CD4-positive, alpha-beta T cell treated with Interferon alpha-2 for 1 hour (primary cell): ENCODE measurements at places on chromosomes 6 and 20.

DNA sequence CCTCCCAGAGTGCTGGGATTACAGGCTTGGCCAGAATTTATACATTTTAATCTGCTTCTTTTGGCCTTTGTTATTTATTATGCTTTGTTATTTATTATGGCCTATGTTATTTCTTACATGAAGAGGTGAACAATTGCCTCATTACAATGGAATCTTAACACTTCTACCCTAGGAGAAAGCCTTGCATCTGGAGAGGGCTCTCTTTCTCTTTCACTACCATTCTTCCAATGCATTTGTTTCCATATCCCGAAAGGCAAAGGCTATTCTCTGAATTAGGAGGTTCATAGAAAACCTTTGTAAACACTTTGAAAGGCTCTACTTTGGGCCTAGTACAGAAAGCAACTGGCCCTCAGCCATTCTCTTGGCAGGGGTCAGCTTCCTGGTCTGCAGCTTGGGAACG, 19.9 kb upstream of the DEK start:
- DNase-seq: no peak

DNA sequence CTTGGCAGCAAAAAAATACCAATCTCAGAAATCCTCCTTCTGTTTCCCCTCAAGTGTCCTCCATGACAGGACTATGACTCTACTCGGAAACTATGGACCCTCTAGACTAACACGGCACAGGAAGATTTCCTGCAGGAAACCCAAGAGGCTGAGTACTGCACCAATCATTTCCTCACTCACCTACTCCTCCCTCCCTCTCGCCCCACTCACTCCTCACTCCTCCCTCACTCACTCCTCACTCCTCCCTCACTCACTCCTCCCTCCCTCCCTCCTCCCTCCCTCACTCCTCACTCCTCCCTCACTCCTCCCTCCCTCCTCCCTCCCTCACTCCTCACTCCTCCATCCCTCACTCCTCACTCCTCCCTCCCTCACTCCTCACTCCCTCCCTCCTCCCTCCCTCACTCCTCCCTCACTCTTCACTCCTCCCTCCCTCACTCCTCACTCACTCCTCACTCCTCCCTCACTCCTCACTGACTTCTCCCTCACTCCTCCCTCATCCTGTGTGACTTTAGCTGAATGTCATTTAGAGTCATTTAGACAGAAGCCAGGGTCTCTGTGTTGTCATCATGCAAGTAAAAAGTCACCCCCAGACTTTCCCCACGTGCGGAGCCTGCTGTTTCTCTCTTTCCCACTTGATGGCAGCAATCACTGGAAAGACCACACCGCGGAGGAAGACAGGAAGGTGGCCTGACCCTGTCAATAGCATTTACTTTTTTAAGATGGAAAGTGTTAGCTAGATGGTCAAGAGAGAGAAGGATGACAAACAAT, 226.8 kb upstream of the PDE10A start:
- DNase-seq: no peak

GRCh38 chr6:75107913-75108312, 97.9 kb downstream of the COL12A1 start:
- DNase-seq: no peak

GRCh38 chr6:164109770-164110140, 695.2 kb downstream of the QKI start:
- no peak for DNase-seq

DNA sequence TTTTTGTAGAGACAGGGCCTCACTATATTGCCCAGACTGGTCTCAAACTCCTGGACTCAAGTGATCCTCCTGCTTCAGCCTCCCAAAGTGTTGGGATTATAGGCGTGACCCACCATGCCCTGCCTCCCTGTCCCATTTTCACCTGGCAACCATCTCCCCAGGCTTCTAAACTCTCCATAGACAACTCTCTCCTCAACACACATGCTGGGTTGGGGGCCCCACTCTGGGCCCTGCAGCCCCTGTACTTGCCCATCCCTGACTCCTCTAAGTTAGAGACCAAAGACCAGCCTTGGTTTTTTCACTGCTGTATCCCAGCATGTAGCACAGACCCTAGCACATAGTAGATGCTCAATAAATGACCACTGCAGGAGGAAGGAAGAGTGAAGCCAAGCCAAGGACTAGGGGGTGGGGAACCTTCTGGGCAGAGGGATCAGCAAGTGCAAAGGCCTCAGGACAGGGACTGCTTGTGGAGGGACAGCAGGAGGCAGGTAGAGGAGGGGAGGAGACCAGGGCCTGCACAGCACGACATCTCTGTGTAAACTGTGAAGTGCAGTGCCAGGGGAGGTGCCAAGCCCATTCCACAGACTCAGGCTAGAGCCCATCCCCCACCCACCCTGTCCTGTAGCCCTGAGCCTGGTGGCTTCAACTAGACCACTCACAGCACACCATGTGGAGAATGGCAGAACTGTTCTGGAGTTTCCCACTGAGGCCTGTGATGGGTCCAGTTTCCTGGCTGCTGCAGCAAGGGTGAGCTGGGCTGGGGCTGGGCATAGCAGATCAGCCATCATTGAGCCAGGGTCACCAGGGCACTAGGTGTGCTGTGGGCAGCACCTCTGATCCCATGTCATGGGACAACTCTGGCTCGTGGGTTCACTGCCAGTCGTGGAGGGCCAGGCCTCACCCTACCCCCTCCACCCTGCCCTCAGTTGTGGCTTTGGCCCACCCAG, 3.4 kb upstream of the SRC start:
- no peak for DNase-seq

- no peak for DNase-seq
Measured at GRCh38 chr6:33742092-33742491, 4.6 kb downstream of the IP6K3 start.

- DNase-seq: no peak
Measured at GRCh38 chr20:11067359-11067758, 393.6 kb upstream of the JAG1 start.

GRCh38 chr6:155510879-155511278, 55.2 kb upstream of the NOX3 start:
- no peak for DNase-seq

DNA sequence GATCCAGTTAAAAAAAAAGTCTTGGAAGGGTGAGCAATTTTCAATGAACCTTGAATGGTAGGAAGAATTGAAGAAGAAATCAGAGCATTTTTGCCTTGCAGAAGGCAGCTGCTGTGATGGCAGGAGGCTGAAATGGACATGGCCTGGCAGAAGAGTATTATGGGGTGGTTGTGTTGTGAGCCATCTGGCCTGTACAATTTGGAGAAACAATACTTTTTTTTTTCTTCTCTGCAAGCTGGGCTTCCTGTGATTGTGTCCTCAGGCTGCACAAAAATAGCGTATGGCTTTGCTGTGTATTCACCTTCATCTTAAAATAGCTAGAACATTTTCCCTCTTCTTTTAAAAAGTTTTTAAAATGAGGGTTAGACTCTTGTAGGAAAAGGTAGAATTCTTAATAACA, 21.4 kb downstream of the SYCP2L start:
- DNase-seq: no peak

- DNase-seq: no peak
Measured at GRCh38 chr20:64063389-64064144, 569 bp downstream of the TCEA2 start.

DNA sequence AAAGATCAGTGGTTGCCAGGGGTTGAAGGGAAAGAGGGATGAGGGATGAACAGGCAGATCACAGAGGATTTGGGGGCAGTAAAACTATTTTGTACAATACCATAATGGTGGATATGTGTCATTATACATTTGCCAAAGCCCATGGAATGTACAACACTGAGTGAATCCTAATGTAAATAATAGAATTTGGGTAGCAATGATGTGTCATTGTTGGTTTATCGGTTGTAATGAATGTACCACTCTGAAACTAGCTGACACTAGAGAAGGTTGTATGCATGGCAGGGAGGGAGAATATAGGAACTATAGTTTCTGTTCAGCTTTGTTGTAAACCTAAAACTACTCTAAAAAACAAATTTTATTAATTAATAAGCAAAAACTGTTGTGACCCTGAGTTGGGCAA, 17.8 kb upstream of the ASF1A start:
- DNase-seq: no peak

DNA sequence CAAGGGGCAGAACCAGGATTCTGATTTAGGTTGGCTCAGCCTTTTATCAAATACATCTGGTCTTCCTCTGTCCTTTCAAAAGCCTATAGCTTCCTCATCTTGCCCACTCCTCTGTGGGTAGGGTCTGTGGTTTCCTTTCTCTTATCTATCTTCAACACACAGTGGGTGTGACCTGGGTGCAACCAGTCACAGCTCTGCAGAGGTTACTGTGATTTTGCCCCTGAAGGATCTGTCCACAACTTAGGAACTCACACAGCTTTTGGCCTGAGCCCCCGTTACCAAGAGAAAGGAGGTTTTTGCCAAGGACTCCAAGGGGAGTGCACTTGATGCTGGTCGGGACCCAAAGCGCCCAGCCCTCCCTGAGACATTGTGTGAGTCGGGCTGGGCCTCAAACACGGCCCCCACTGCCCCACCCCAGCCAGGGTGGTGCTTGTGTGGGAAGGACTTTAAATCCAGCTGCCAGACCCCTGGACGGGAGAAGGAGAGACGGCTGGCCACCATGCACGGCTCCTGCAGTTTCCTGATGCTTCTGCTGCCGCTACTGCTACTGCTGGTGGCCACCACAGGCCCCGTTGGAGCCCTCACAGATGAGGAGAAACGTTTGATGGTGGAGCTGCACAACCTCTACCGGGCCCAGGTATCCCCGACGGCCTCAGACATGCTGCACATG, at the start of gene PI16:
TSS of gene PI16 (plus strand) at position 477 of the 670 bp plus-strand sequence. CDS start at position 500, 23 bp downstream.
- DNase-seq: no peak

GRCh38 chr6:73640179-73640750, 13.5 kb downstream of the SLC17A5 start:
- DNase-seq: no peak

- DNase-seq: no peak
Measured at GRCh38 chr20:45866454-45866853, 9.0 kb downstream of the ZSWIM3 start.

DNA sequence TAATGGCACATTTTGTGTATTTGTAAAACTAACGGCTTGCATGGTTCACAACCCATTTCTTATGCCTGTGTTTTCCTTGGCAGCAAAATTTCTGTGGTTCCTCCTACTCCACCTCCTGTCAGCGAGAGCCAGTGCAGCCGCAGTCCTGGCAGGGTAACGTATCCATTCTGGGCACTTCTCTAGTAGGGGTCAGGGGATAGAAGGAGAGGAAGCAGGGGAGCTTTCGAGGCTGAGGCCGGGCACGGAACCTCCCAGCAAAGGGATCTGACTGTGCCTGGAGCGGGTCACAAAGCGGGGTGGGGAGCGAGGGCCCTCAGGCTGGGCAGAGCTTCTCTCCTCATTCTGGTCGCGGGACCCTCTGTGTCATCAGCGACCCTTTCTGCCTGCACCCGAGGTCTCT, 58.4 kb downstream of the SYTL3 start:
- no peak for DNase-seq

DNA sequence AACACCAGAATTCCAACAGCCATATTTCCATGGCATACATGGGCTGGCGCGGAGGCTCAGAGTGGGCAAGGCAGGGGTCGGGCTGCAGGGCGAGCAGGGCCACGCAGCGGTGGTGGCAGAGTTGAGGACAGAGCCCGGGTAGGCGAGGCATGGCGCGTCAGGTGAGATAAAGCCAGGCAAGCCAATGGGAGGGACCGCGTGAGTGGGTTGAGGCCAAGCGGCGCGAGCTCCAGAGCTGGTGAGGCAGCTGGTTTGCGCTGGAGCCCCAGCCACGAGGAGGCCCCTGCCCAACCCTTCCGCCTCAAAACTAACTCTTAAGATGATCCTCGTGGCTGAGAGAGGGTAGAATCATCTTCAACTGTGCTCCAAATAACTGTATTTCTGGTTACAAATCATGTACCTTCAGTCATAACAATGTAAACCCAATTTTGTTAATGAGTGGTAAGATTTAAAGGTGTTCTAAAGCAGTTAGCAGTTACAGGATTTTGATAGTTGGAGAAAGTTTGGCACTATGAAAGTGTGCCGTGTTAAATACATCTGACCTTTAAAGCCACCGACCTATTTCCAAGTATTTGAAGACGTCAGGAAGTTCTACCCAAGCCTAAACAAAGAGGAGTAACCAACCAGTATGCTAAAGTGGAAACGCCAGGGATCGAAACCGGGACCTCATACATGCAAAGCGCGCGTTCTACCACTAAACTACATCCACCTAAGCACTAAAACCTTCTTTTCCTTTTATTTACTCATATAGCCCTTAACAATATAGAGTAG, 107.9 kb downstream of the GPX5 start:
- DNase-seq: no peak

- no peak for DNase-seq
Measured at GRCh38 chr20:17665756-17666155, 16.3 kb downstream of the RRBP1 start.

DNA sequence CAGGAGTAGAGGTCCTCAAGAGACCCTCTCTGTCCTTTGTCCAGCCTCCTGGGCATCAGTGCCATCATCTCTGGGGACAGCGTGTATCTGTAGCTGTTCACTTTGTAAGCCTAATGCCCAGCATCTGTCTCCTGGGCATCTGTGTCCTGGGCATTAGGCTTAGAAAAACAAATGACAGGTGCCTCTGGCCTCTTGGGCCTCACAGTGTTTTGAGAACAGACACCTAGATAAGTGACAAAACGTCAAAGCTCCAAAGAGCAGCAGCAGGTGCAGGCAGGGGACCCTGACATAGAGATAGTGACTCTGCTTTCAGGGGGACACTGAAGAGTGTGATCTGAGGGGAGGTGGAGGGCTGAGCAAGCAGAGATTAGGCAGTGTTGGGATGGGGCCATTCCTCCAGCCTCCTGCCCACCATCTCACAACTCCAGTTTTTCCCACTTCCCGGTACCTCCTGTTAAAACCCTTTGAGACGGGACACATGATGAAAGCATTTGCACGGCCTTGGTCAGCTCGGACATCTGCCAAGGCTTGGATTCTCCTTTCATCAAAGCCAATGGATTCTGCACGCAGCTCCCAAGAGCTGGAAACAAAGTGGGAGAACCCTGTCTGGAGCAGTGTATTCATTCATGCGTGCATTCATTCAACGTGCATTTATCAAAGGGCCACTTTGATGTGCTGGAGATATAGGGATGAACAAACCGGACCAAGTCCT, 55.5 kb upstream of the CD93 start:
- no peak for DNase-seq

- no peak for DNase-seq
Measured at GRCh38 chr6:85751374-85752055, 108.8 kb upstream of the SYNCRIP start.
